ENCODE measurements at places on chromosomes 7 and 10.

DNA sequence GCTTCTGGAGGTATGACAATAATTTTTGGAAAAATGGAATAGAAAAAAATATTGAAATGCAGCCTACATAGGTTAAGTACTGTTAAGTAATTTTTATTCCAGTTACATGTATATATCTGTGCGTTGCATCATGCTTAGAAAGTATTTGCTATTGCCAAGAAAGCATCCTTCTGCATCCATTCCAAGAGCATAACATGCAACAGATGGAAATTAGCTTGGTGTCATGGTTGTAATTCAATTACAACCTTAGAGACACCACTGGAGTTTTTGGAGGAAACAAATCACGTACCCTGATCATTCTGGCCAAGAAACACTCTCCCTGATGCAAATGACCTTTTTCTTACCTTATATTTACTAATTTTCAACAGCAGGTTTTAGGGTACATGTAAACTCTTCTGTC is 1.7 kb downstream of the AKR1B1 start:
- no peak for DNase-seq

DNA sequence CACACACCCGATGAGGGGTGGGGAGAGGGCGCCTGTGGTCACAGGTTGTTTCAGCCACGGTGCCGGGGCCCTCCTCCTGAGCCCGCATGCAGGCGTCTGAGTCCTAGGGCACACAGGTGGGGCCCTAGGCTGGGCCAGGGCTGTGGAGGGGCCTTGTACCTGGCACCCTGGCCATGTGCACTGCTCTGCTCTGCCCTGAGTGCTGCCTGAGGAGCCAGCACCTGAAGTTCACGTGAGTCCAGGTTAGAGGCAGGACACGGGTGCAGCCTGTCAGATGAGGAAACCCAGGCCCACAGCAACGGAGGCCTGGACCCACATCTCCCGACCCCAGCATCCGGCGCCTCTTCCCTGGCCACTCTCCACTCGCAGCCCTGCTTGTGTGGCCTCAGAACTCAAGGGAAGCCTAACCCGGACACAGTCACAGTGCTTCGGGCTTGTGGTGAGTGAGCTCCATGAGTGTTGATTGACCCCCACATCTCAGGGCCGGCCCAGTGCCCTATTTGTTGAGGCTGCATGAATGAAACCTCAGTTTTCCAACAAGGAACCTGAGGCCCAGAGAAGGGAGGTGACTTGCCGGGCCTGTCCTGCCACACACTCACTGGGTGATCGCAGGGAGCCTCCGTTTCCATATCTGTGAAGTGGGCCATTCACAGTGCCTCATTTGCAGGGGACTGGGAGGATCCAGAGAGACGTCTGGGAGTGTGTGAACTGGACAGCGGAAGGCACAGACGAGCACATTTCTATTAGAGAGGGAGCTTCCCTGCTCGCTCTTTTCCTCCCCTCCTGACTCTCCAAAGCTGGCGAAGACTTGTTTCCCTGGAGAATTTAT is 39.6 kb downstream of the PPIF start:
- DNase-seq, result no peak

DNA sequence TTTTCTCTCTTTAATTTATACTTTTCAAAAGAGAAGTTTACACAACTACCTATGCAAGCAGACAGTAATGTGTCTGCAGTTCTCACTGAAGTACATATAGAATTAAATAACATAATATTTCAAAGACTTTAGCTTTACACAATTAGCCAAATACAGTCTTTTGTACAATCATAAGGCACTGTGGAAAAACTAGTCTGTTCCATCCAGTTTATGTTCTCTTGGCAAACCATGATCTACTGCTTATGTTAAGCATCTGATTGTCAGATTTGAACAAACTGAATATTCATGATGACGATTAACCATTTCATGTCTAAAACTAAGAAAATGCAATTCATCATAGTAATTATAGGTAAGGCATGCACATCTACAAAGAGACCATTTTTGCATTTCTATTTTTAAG is 842 bp downstream of the SEMA3A start:
- DNase-seq, result no peak

GRCh38 chr7:107591421-107591820 is 11.4 kb downstream of the BCAP29 start:
- DNase-seq, result no peak

DNA sequence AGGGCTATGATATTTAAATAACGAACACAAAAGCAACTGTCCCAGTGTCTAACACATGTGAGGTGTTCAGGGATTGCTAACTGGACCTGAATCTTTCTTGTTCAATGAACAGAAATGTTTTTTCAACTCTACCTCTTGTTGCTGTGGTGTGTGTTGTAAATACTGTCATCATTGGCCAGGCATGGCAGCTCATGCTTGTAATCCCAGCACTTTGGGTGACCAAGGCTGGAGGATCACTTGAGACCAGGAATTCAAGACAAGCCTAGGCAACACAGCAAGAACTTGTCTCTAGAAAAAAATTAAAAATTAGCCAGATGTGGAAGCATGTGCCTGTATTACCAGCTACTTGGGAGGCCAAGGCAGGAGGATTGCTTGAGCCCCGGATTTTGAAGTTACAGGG is 1250.9 kb downstream of the TYW1 start:
- DNase-seq, result no peak

DNA sequence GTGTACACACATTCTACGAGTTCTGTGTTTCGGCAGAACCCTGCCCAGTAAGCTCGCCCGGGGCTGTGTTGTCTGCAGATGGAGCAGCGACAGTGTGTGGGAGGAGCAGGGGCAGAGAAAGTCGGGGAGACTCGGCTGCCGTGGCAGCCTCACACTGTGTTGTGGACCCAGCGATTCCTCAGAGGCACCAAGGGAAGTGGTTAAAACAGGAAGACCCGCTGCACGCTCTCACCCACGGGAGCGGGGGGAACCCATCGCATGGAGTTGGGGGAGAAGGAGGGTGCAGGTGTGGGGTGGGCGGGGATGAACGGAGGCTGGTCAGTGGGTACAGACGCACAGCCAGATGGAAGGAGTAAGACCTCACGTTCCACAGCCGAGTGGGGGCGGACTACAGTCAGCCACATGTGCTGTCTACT is 250.2 kb downstream of the ELFN1 start:
- peak; percentile 36 for DNase-seq

Measured in activated T-cell treated with anti-CD3 and anti-CD28 coated beads, Interleukin-2, amount 50 U/mL, for 72 hours (primary cell).